ENCODE measurements at places on chromosomes 13 and 19.

DNA sequence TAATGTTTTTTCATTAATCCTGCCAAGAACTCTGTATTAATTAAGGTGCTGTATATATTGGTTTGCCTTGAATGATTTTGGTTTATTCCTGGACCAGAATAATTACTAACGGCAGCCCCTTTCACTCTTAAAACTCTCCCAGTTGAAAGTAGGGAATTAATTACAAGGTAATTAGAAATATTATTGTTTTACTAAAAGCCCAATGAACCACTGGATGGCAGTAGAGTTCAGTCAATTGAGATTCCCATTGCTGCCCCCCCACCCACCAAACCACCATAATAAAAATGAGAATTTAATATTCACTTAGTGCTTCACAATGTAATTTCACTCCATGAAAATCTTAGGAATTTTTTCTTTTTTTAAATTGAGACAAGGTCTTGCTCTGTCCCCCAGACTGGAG, 13.7 kb downstream of the WBP4 start:
- no peak for DNase-seq

GRCh38 chr19:14277608-14278007, 71.6 kb upstream of the ADGRL1 start:
- DNase-seq: no peak

- no peak for DNase-seq
These were observed 104.5 kb upstream of the DIAPH3 start for GRCh38 chr13:60268203-60268555.

DNA sequence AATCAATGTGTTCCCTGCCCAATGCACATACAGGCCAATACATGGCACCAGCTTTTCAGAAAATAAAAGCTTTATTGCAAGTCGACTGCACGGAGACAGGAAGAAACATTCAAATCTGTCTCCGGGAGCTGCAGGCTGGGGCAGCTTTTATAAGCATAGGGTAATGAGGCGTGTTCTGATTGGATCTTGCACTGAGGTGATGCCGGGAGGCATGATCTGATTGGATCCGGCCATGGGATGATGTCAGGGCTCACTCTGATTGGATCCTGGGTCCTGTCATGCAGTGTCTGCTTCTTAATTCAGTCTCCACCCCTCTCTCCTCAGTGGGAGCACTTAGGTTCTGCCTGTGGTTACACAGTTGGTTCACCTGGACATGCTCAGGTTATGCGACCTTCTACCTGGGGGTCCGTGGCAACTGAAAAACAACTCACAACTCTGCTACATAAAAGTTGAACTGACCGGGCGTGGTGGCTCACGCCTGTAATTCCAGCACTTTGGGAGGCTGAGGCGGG, 11.8 kb upstream of the FBN3 start:
- DNase-seq: no peak

DNA sequence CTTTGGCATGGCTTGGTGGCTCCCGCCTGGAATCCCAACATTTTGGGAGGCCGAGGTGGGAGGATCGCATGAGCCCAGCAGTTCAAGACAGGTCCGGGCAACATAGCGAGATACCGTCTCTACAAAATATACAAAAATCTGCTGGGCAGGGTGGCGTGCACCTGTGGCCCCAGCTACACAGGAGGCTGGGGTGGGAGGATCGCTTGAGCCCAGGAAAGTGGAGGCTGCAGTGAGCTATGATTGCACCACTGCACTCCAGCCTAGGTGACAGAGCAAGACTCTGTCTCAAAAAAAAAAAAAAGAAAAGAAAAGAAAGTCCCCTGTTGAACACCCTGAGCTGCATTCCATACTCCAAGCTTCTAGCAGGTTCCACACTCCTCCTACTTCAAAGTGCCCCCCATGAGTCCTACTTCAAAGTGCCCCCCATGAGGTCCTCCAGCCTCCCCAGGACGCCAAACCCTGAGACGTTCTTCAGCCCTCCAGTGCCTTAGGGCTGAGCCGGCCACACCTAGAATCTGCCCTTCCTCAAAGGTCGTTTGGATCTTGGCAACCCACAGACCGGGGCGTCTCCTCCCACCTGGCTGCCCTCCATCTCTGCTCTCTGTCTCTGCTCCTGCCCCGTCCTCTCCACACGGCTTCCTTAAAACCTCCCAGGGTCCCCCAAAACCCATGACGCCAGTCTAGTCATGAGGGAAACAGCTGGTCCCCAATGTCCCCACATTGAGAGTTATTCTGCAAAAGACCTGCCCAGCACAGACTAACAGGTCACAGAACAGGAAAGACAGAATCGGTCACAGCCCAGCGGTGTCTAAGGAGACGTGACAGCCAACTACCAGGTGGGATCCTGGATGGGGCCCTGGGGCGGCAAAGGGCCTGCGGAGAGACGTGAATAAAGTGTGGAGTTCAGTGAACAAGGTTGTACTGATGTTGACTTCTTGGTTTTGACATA, 4.8 kb downstream of the TJP3 start:
- DNase-seq: no peak

- DNase-seq: no peak
These were observed 4.9 kb upstream of the ESD start for GRCh38 chr13:46801858-46802257.

DNA sequence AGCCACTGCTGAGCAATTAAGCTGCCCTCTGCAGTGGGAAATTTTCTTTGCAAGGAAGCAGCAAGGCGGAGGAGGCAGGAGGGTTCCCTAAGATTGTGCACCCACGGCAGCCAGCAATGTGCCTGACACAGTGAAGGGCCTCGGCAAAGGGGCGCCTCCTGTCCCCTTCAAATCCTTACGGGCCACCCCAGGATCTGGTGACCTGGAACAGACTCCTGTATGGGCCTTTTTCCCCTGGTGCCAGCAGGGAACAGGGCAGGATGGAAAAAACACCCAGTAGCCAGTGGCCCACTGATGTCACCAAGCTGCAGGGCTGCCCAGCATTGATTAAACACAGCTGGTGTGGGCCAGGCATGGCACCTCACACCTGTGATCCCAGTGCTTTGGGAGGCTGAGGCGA, 86.7 kb downstream of the GNG7 start:
- DNase-seq: no peak

GRCh38 chr19:31541396-31541795, 192.2 kb upstream of the TSHZ3 start:
- DNase-seq: no peak

GRCh38 chr13:113654175-113654560, 3.8 kb downstream of the ATP4B start:
- DNase-seq: no peak

- no peak for DNase-seq
These were observed 2.0 kb downstream of the ZNF57 start for GRCh38 chr19:2902590-2903218.

- DNase-seq: peak; percentile 82
These were observed 38.8 kb downstream of the ARHGEF7 start for GRCh38 chr13:111153977-111154332.

DNA sequence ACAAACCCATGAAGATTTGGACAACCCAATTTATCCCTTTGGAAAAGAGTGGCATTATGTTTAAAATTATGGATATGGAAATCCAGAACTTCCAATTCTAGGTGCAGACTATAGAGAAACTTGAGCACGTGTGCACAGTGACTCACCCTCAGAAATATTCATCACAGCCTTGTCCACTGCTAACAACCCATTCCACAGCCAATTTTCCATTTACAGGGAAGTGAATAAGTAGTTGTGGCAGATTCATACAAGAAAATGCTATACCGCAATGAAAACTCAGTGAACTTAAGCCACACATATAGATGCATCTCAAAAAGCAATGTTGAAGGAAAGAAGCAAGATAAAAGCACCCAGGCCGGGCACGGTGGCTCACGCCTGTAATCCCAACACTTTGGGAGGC, 133.3 kb downstream of the USP12 start:
- DNase-seq: no peak

DNA sequence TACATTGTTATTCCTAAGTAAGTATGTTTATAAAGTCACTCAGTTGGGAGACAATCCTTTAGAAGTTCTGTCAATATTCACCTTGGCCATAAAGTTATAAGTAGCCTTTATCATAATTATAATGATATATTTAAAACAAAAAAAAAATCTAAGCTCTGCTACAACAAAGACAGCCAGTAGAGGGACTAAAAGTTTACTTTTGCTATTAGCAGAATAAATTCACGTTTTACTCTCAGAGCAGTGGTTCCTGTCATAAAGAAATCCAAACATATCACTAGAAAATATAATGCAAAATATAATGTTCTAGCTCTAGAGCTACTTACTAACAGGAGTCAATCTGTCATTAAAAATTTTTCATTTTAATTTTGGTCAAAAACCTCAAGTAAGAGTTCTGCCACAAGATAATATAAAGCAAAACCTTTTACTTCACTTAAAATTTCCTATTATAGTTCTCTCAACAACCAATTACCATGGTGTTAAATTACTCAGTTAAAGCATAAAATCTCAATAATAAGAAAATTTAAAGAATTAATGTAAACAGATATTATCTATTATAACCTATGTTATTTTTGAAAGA, 17.7 kb downstream of the INTS6 start:
- no peak for DNase-seq

DNA sequence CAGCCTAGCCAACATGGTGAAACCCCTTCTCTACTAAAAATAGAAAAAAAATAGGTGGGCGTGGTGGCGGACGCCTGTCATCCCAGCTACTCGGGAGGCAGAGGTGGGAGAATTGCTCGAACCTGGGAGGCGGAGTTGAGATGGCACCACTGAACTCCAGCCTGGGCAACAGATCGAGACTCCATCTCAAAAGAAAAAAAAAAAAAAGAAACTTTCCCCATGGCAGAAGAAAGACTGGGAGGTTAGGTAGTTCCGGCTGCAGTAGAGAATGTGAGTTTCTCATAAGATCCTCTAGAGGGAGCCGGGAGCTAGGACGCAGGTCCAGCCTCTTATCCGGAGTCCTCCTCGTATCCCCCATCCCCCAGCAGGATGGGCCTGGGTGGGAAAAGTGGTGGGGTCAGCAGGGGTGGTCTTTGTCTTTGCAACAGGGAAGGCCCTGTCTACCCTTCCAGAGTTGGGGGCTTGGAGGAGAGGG, 13.2 kb upstream of the CREB3L3 start:
- no peak for DNase-seq

GRCh38 chr19:31262725-31263191, 86.5 kb downstream of the TSHZ3 start:
- DNase-seq: no peak

Measured in suprapubic skin (tissue), 4 donors.